ENCODE measurements at places on chromosomes 2 and 18.
A peak's percentile ranks its signal among the peaks of the same experiment; 100 is the strongest.

DNA sequence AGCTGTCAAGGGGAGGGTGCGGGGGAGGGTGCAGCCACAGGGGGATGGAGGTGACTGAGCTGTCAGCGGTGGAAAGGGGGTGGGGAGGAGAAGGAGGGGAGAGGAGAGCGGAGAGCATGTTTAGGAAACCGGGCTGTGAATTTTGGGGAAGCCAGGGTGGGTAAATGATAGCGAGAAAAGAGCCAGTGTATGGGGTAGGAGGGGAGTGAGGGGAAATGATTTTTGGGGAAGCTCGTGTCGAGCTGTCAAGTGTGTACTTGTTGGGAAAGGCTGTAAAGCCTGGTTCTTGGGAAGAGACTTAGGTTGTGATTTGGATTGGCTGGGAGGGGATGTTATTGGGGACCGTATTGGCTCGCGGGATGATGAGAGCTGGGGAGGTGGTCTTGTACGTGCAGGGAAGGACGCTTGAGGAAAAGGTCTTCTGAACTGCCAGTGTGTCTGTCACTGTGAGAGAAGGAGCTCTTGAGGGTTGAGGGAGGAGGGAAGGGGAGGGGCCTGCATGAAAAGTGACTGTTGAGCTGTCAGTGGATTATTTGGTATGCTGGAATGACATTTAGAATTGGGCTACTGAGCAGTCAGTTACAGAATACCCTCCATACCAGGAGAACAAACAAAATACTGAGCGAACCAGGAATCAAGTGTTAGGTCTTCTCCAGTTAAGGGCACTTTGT lies 1.0 kb downstream of the UBR3 start:
- DNase-seq: peak; percentile 21

- peak; percentile 70 for DNase-seq
Observed at GRCh38 chr18:58768293-58768974, 96.2 kb upstream of the ZNF532 start.

DNA sequence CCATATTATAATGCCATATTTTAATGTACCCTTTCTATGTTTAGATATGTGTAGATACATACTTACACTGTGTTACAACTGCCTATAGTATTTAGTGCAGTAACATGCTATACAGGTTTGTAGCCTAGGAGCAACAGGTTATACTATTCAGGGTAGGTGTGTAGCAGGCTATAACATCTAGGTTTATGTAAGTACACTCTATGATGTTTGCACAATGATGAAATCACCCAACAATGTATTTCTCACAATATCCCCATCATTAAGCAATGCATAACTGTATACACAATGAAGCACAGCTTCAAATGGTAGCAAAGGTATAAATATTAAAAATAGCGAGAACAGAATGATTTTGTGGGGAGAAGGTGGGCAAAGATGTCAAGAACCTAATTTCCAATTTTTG lies 117.8 kb downstream of the DYM start:
- DNase-seq: no peak

GRCh38 chr2:185127412-185127811 lies 529.1 kb downstream of the ZNF804A start:
- DNase-seq: no peak

- DNase-seq: no peak
Observed at GRCh38 chr2:234241656-234242458, 191.4 kb downstream of the SPP2 start.

Measured in NCI-H1436 (cell line).